ENCODE measurements at places on chromosomes 16 and 17.
A peak's percentile ranks its signal among the peaks of the same experiment; 100 is the strongest.

- DNase-seq: no peak
Observed at GRCh38 chr17:37676115-37676925, 33.1 kb upstream of the DDX52 start.

DNA sequence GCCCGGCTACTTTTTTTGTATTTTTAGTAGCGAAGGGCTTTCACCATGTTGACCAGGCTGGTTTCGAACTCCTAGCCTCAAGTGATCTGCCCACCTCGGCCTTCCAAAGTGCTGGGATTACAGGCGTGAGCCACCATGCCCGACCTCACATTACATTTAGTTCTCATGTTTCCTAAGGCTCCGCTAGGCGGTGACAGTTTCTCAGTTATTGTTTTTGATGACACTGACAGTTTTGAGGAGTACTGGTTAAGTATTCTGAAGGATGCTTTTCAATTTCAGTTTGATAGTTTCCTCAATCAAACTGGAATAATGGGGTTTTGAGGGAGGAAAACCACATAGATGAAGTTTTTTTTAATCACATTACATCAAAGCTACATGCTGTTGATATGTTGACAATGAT is 1028.5 kb downstream of the CDH8 start:
- DNase-seq: no peak

DNA sequence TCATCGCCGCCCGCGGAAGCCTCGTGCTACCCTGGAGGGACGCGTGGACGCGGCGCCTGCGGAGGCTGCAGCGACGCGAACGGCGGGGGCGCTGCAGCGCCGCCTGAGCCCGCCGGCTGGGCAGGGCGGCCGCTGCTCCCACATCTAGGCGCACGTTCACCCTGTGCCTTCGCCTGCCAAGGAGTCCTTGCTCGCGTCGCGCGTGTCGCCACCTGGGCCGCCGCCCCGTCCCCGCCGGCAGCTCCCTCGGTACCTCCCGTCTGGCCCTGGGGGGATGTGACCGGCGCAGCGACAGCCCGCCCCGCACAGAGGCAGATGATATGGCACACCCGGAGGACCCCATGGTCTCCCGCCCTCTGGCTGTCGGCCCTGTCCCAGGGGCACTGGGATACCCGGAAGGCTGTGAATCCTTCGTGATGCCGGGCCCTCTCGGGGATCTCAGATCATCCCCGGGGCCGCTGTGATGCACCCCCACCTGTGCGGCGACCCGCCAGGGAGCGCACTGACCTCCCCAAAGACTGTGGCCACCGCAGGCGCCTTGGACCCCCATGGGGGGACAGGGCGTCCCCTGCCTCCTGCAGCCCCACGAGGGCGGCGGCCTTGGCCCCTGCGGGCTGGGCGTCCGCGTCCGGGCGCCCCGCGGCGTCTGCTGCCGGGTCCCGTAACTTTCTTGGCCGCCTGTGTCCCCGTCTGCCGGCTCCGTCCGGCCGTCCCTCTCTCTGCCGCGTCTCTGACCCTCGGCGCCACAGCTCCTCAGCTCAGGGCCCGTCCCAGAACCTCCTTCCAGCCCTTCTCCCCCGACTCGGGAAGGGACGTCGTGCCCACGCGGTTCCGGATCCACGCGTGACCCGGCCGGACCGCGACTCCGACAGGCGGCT is 689 bp upstream of the TBC1D24 start:
- no peak for DNase-seq

- DNase-seq: no peak
Observed at GRCh38 chr17:31650756-31651520, 208.1 kb downstream of the COPRS start.

GRCh38 chr17:62705778-62706597 is 78.5 kb downstream of the MRC2 start:
- DNase-seq: peak; percentile 64

GRCh38 chr16:65790768-65791167 is 575.7 kb upstream of the CDH5 start:
- no peak for DNase-seq

DNA sequence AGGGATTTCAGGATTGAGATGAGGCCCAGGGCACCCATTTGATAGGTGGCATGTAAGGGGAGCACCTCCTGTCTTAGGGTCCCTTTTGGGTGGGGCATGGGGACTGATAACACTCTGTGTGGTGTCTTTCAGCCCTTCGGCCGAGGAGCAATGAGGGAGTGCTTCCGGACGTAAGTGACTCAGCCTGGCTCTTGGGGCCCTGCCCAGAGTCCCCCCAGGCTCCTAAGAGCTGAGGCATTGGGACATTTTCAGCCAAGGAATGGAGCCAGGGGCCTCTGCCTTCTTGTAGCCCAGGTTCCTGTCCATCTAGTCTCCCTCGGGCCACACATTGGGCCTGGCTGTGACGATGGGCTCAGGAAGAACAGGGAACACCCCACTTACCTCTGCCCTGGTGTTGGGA is 44.4 kb downstream of the EEF2K start:
- DNase-seq: no peak

DNA sequence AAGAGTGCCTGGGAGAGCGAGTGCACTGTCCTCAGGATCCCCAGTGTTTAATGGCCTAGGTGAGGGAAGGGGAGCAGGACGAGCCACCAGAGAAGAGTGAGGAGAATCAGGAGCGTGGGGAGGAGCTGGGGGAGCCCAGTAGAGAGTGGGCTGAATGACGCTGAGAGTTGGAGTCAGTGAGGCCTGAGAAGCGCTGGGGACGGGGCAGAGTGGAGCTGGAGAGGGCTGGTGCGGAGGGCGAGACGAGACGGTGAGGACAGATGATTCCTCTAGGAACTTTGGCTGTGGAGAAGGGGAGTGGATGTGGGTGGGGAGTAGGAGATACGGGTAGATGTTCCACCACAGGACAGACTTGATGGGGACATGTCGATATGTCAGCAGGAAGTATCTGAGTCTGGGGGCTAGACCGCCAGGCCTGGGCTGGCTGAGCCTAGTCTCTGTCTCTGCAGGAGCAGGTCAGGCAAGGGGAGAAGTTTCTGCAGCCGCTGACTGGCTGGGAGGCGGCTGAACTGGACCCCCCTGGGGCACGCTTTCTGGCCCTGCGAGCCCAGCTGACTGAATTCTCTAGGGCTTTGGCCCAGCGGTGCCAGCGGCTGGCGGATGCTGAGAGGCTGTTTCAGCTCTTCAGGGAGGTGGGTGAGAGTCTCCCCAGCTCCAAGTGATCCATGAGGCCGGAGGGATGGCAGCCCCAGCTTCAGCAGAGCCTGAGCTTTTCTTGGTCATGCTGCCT is 4.7 kb downstream of the PLEKHG4 start:
- DNase-seq: no peak

DNA sequence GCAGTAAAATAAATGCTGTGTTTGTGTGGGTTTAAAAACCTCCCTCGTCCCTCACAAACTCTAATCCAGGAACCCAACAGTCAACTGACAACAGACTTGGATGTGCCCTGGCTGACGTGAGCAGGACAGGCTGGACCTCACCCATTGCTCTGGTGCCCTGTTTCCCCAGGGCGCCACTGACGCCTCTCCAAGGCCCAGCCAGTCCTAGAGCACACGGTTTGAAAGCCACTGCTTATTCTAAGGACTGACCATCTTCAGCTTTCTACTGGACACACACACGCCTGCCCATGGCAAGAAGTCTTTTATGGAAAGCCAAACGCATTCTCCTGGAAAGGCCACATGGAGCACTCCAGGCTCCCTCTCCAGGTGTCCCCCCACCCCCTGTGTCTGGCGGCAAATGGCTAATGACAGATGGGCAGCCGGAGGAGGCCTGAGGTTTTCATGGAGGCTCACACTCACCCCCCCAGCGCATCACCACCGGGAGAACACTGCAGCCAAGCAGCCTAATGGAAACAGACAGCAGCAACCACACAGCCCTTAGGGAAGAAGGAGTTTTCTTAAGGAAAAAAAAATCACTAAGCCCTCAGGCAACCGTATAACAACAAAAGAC is 319.2 kb downstream of the SOX9 start:
- DNase-seq: no peak
